ENCODE measurements at places on chromosomes 6 and 20.
A peak's percentile ranks its signal among the peaks of the same experiment; 100 is the strongest.

DNA sequence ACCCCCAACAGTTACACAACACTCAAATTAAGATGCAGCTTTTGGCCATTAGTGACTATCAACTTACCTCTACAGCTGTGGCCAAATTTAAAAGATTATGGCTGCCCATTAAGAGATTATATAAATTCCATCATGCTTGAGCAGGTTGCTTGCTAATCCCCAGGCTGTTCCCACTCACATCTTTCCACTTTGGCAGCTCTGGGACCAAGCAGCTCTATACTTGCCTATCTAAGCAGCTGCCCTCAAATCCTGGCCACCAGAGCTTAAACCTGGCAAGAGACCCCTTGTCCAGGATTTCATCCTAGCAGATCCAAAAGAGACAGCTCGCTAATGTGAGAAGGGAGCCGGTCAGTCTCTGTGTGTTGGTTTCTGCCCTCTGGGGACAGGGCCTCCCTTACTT is 127.9 kb downstream of the SLC23A2 start:
- no peak for DNase-seq

DNA sequence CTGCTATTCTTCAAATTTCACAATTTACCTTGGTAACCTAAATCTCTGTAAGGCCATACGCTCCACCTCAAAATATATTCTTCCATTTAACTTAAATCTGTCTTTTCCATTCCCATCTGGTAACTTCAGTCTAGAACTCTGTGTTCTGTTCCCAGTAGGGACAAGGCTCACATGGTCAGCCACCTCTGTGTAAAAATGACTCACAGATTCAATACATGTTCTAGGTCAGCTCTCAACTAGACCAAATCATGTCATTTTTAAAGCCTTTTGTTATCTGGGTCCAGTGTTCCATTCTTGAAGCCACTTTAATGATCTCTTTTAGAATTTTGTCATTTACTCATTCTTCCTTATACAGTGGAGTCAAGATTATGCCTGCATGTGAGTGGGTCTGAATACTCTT is 315.6 kb upstream of the CITED2 start:
- no peak for DNase-seq

GRCh38 chr6:102438171-102438570 is 1044.7 kb downstream of the GRIK2 start:
- no peak for DNase-seq

- DNase-seq: no peak
Observed at GRCh38 chr20:56554869-56555268, 21.8 kb downstream of the FAM209B start.

- DNase-seq: no peak
Observed at GRCh38 chr6:70414813-70415212, 1.5 kb downstream of the FAM135A start.

GRCh38 chr20:32509639-32510066 is 75.5 kb downstream of the NOL4L start:
- peak; percentile 60 for DNase-seq

DNA sequence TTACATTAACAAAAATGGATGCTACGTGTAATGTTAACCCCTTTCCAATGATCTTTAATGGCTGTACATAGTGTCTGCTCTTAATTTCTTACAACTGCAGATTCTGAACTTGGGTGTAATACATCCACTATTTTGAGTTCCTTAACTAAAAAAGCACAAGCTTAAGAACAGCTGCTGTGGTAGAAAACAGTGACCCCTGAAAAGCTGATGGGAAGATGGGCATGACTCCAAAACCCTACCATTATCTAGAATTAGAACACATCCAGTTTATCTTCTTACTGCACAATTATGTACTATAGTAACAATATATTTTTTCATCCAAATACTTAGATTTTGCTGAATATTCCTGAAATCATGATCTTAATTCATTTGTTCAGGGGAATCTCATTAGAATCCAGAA is 49.3 kb downstream of the LYRM4 start:
- DNase-seq: no peak

DNA sequence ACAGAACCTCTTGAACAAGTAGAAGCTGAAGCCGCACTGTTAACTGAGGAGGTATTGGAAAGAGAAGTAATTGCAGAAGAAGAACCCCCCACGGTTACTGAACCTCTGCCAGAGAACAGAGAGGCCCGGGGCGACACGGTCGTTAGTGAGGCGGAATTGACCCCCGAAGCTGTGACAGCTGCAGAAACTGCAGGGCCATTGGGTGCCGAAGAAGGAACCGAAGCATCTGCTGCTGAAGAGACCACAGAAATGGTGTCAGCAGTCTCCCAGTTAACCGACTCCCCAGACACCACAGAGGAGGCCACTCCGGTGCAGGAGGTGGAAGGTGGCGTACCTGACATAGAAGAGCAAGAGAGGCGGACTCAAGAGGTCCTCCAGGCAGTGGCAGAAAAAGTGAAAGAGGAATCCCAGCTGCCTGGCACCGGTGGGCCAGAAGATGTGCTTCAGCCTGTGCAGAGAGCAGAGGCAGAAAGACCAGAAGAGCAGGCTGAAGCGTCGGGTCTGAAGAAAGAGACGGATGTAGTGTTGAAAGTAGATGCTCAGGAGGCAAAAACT is 40.1 kb downstream of the ZBTB2 start:
- DNase-seq: no peak

DNA sequence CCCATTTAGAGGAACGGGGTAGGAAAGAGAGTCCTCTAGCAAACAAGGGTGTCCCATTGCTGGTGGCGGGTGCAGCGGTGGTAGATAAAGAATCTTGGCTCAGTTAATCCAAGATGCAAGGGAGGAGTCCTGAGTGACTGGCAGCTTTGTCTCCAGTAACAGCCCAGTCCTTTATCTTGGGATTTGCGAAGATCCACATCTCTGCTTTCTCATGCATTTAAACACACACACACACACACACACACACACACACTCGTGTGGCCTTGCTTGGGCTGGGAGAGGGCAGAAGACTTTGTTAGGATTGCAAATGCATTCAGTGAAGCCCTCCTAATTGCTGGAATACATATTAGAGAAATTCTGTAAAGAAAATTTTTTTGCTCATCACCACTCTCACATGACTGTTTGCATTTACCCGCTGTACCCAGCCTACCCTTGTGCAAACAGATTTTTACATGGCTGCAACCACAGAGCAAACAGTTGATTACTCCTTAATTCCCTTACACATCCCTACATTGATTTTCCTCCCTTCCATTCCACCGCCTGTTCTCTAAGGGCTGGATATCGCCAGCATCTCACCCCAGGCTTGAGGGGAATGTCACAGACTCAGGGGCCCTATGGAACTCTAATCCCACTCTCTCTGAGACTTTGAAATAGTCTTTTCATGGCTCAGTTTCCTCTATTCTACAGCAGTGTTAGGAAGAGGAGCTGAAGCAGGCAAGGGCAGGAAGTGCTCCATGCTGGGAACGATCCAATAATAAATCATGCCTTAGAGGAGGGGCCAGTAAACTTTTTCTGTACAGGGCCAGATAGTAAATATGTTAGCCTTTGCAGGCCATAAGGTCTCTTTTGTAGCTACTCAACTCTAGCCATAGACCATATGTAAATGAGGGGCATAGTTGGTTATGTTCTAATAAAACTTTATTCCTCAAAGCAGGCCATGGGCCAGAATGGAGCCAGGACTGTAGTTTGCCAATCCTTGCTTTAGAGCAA is 3.5 kb downstream of the C6orf132 start:
- DNase-seq: no peak

DNA sequence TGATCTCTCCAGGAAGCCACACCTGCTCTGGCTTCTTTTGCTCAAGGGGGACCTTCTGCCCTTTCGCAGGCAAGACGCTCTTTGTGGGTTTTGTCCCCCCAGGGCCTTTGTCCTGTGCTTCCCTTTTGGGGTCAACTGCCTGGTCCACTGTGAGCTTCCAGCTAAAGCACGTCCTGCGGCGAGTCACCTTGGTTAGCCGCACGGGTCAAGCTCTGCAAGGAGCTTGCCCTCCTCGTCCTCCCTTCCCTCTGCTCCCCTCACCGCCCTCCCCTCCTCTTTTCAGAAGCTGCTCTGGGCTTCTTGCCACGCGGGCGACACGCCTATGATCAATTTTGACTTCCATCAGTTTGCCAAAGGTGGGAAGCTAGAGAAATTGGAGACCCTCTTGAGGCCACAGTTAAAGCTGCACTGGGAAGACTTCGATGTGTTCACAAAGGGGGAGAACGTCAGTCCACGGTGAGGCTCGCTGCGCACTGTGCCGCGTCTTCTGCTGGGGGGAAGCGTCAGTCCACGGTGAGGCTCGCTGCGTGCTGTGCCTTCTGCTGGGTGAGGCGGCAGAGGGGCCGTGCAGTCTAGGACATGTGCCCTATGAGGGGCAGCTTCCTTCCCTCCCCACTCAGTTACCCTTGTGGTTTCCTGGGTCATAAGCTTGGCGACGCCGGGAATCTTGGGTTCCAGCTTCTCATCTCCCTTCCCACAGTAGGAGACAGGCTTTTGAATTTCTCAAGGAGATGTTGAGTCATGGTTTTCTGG is 80.2 kb downstream of the SYNJ2 start:
- DNase-seq: no peak

DNA sequence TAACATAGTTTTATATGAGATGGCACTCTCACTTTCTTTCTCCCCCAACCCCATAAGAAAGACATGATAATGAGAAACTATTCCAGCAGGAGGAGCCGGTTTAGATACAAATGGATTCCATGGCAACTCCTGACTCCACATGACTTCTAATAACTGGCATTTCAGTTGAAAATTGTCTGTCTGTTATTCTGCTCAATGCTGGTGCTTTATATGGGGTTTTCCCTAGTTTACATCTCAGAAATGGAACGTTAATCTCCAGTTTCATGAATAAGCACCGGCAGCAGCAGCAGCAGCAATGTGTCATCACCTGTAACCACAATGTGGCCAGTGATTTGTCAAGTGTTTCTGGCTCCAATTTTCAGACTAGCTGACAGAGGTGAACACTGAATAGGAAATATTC is 8.0 kb upstream of the SIM1 start:
- no peak for DNase-seq

DNA sequence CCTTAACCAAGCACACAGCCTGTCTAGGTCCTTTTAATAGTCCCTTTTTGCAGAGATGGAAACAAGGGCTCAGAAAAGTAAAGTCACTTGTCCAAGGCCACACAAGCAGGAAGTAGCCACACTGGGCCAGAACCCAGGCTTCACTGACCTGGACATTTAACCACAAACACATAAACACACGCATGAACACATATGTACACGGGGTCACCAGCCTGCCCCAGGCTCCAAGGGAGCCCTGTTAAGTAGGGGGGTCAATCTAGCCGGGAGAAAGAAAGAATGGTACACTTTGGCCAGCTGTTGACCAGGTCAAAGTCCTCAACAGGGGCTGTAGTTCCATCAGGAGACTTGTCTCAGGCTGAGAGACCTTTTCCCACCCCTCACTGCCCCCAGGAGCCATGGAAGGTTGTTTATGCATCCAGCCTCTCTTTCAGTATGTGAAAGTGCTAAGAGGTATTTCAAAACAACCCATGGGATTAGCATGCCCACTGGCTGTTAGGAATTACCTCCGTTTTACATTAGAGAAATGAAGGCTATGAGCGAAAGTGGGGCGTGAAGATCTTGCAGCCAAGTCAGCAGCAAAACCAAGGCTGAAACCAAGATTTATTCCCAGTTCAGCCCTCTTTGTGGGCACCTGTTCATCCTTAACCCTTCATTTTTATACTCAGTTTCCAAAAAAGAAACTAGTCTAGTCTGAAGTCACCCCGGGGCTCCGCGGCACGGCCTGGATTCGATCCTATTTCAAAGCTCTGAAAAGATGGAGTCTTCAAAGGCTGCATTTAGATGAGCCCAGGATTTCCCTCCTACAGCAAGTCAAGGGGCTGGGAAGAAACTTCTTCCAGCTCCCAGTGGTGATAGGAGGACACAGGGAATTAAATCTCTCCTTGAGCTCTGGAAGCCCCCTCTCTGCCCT is 9.8 kb downstream of the SDC4 start:
- no peak for DNase-seq

DNA sequence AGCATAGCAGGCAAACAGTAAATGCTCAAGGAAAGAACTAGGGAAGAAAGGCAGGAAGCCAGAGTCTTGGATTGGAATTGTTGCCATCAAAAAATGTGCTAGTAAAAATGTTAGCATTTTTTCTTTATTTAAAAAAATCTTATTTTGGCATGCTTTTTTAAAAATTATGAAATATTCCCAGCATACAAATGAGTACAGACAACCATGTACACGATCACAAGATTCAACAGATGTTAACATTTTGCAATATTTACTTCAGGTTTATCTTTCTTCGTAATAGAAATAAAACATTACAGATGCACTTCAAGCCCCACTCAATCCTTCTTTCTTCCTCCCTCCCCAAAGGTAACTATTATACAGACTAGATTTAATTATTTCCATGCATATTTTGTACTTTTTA is 27.4 kb upstream of the NOP56 start:
- no peak for DNase-seq

- no peak for DNase-seq
Observed at GRCh38 chr20:36309643-36310042, 3.5 kb downstream of the DLGAP4 start.

DNA sequence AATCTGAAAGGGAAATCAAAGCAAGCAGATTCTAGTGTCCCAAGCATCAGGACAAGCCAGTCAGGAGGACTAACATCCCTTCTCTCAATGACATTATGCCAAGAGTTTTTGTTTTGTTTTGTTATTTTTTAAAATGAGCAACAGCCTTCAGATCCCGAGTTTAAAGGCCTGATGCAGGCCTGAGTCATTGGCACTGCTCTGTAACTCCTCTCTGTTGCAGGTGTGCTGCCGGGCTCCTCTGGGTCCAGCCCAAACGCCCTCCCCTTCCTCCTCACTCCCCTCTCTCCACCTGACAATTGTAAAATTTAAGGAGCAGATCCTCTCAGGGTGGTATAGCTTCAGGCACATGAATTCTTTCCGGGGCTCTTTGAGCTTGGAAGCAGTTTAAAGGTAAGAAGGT is 502.0 kb downstream of the BMP2 start:
- DNase-seq: no peak

DNA sequence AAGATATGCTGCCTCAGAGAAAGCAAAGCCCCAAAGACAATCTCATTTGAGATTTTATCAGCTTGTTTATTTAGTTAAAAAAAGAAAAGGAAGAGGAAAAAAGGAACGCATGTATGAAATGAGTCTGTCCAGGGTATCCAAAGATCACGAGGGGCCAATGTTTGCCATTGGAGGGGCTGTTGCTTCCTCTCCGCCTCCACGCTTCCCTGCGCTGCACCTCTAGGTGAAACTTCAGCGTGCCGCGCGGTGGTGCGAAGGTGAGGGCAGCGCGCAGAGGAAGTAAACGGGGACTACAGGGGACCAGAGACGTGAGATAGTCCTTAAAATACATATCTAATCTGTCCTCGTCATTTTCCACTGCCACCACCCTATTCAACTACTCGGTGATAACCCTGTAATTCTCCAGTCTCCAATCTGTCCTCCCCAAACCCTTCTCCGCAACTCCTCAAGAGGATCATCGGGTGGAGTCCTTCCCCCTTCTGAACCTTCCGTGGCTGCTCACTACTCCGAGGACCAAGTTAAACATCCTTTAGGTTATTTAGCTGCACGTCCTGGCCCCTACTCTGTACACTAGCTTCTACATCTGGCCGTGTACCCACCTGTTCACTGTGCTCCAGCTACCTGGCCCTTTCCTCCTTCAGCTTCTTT is 1.1 kb upstream of the DCBLD1 start:
- peak; percentile 11 for DNase-seq

GRCh38 chr6:9520417-9521151 is 894.3 kb downstream of the TFAP2A start:
- DNase-seq: no peak

GRCh38 chr6:131807321-131807643 is 538 bp upstream of the ENPP1 start:
- DNase-seq: no peak

- DNase-seq: no peak
Observed at GRCh38 chr20:50442512-50442911, 67.7 kb upstream of the PTPN1 start.
